ENCODE measurements at places on chromosomes 4 and X. TPM values are rescaled to one million over a fixed set of nuclear protein-coding genes. Genes with fewer than 3 reads are reported as not detected.

DNA sequence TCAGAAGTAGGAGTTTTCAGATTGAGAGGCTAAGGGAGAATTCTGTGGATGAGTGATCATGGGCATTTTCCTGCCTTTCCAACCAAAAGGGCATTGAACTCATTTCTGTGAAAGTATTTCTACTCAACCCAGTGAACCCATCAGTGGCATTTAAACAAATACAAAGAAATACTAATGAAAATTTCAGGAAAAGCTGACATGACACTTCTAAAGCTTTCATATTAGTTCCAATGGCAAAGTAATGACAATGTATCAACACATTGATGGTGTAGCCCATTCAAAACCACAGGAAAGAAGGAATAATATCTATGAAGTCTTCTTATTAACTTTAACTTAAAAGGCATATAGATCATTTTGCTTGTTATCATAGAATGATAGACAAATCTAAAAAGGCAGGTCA is 183.5 kb upstream of the ANXA10 start:
- DNase-seq, result no peak

DNA sequence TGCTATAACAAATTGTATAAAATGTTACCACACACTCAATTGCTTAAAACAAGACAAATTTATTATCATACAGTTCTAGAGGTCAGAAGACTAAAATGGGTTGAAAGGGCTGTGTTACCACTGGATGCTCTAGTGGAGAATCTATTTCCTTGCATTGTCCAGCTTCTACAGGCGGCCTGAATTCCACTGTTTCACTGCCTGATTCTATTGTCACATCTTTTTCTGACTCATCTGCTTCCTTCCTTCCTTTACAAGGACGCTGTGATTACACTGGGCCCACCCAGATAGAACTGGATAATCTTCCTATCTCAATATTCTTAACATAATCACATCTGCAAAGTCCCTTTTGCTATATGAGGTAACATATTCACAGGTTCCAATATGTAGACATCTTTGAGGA is 19.4 kb upstream of the ARMCX1 start:
- no peak for DNase-seq

DNA sequence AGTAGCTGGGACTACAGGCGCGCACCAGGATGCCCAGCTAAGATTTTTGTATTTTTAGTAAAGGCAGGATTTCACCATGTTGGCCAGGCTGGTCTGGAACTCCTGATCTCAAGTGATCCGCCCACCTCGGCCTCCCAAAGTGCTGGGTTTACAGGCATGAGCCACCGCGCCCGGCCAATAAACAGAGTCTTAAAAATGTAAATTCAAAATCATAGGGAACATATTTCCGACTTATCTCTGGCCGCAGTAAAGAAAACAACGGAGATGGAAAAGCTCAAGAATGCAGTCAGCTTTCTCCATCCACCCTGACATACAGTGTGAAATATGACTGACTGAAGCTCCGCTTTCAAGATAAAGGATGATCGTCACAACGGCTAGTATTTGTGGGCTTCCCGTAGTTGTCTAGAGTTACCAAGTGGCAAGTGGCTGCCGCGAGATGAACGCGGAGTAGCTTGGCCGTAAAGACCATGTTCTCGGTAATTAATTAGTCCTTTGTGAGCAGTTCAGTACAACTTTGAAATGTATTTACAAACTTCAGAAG is 495.1 kb upstream of the FAT1 start:
- DNase-seq, result no peak

DNA sequence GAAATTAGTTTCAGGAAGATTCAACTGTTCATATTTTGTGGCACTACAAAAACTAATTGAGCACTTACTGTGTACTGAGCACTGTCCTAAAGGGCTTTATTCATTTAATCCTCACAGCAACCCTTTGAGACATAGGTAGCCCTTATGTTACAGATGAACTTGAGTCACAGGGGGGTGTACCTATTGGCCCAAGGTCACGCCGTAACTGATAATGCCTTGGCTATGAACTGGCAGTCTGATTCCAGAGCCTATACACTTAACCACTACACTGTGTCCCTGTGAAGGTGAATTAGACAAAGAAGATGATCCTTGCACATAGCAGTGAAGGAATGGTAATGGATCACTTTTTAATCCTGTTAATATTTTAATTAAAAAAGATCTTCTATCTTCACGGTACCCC is 12.0 kb downstream of the TMEM165 start:
- no peak for DNase-seq

GRCh38 chr4:384311-385010 is 46.8 kb downstream of the ZNF141 start:
- DNase-seq, result no peak

DNA sequence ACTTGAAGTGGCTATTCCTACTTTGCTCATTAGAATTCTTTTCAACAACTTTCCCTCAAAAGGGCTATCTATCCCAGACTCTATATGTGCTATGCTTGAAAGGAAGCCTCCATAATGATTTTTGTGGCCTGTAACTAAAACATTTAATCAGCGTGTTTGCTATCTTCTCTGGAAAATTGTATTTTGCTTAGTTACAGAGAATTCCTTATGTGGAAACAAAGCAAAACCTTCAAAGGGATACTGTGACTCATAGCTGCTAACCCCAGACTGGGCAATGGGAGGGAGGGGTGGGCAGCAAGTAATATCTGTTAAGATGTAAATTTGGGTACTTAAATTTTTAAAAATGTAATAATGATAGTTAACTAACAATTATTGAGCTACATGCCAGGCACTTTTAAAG is 3.7 kb downstream of the SLC25A14 start:
- DNase-seq, result no peak

Gene SPANXN4
- total RNA-seq, result not detected

Gene AMBN
- not detected for total RNA-seq

Gene ANAPC4
- total RNA-seq, result 20.8 TPM

Gene RNF175
- total RNA-seq, result not detected

Gene NXF2B
- not detected for total RNA-seq

Gene FAM47A
- not detected for total RNA-seq

Gene SERPINA7
- not detected for total RNA-seq

Gene PROM1
- total RNA-seq, result 2.9 TPM

Measured in upper lobe of left lung (tissue), 6 donors.